Suppressor macrophage (primary cell): ENCODE measurements at places on chromosomes 2 and 18.
A peak's percentile ranks its signal among the peaks of the same experiment; 100 is the strongest.

DNA sequence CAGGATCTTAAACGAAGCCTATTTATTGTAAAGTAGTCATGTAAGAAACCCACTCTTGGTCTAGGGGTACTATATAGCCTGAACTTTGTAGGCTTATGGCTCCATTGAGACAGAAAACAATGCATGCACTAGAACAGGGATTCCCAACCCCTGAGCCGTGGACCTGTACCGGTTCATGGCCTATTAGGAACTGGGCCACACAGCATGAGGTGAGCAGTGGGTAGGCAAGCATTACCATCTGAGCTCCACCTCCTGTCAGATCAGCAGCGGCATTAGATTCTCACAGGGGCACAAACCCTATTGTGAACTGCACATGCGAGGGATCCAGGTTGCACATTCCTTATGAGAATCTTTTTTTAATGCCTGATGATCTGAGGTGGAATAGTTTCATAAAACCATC, 59.2 kb downstream of the ROCK1 start:
- no peak for DNase-seq

GRCh38 chr2:95292623-95293260, 4.4 kb upstream of the KCNIP3 start:
- DNase-seq, result no peak

DNA sequence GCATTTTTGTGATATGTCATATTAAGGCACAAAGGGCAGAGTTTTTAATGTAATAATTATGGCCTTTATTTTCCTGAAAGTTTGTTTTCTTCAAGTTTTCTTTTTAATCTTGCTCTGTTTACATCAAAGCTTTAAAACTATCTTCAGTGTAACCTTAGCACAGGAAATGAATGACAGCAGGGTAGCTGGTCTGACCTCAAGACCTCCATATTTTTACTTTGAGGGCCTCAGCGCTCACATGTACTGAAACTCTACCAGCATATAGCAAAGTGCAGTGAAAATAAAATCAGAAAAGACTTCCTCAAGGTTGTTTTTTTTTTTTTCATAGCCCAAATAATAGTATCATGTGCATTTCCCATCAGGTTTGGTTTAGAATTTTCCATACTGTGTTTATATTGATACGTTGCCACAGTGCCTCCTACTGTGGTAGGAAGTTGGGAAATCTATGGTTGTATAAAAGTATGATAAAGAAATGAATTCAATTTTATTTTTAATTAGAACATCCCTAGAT, 163.4 kb downstream of the UBE2E3 start:
- no peak for DNase-seq

DNA sequence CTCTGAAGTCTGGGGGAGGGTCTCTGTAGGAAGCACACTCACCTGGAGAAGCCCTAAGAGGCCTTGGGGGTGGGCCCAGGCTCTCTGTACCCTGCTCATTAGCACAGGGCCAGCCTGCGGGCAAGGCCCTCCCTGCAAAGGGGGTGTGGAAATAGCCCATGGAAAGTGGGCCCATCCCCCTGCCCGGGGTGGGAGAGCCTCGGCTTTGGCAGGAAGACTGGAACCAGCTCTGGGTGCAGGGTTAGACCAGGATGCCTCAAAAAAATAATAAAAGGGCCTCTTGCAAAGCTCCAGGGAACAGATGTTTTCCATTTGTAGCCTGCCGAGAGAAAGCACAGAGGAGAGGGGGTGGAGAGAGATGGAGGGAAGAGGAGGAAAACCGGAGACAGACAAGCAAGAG, 98.7 kb downstream of the STPG4 start:
- DNase-seq, result no peak

GRCh38 chr2:176162911-176163671, 6.0 kb downstream of the HOXD3 start:
- DNase-seq, result no peak

DNA sequence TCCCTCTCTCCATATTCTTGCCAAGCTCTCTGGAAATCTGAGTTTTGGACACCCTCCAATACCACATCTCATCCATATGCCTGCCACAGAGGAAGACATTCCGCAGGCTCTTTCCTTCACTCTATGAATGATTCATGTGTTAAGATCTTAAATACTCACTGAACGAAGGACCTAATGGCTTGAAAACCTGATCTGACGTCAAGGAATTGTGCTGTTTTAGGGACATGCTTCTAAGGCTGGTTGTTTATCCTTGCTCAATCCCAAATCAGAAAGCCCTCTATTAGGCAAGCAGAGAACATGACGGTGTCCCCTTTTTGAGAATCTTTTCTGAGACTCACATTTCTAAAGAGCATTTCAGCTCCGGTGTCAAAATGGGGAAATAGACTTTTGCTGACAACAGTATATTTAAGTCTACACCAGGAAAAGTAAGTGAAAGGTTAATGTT, 83.7 kb upstream of the GALNT5 start:
- DNase-seq, result peak; percentile 51

DNA sequence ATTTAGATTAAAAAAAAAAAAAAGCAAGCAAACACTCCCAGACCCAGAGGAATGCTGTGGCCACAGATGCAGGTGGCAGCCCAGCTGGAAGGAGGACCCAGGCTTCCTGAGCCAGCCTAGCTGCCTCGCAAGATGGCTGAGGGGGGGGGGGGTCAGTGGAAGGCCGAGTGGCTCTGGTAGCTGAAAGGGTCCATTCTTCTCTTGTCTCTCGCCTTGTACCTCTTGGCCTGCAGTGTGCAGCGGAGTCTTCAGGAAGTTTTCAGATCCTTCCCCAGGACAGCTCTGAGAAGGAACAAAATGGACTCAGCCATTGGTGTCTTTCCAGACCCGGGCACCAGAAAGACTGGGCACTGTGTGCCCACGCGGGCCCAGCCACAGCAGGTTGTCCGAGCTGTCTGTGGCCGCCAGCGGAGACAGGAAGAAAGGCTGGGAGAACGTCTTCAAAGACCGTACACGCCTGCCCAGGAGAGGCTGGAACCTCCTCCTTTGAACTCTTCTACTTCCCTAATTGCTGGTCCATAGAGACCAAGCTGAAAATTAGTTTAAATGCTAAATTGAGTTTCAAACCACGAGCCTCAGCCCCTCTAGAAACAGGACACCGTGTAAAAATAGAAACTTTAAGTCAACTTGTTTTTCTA, 21.3 kb downstream of the APCDD1 start:
- DNase-seq, result peak; percentile 52

- DNase-seq, result no peak
These were observed 208.6 kb downstream of the C1D start for GRCh38 chr2:67854103-67854743.

GRCh38 chr18:44922968-44923367, 242.3 kb downstream of the SETBP1 start:
- no peak for DNase-seq

DNA sequence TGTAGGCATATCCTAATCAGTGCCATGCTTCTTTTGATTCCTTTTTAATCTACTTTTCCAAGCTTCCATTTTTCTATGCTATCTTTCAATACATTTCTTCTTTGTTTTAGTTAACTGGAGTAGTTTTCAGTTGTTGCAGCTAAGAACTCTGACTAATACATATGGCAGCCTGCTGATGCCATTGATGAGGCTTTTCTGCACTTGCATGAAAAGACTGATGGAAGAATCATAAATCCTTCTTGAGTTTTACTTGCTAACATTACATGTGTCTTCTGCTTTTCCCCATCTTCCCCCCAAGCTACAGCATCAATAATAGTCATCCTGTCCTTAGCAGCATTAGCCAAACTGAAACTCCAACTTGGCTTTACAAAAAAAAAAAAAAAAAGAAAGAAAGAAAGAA, 203.3 kb downstream of the LRP1B start:
- no peak for DNase-seq

DNA sequence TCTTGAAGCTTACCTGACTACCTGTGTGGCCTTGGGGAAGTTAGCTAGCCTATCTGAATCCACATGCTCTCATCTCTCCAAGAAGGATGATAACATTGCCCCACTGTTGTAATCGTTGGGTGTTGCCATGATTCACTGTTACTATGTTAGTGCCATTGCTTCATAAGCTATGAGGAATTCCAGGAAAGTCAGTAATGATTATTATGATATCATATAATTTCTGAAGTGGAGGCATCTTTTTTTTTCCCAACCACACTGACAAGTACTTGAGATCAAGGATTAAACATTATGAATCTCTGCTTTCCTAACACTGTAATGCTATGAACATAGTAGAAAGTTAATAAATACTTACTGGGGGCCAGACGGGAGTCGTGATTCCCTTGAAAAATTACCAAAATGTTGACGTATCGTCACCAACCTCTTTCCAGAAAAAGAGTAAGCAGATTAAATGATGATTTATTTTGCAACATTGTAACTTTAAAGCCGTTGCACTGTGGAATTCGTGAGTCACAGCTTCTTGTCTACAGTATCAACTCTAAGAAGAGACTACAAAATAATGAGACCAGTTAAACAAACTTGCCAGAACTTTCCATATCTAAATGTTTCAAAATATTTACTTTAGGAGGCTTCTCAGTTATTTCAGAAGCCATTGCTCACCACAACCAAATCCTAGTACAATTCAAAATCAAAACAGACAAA, 459.9 kb downstream of the PIK3C3 start:
- DNase-seq, result no peak

GRCh38 chr2:232230560-232230959, 148.0 kb upstream of the ALPP start:
- DNase-seq, result peak; percentile 3

DNA sequence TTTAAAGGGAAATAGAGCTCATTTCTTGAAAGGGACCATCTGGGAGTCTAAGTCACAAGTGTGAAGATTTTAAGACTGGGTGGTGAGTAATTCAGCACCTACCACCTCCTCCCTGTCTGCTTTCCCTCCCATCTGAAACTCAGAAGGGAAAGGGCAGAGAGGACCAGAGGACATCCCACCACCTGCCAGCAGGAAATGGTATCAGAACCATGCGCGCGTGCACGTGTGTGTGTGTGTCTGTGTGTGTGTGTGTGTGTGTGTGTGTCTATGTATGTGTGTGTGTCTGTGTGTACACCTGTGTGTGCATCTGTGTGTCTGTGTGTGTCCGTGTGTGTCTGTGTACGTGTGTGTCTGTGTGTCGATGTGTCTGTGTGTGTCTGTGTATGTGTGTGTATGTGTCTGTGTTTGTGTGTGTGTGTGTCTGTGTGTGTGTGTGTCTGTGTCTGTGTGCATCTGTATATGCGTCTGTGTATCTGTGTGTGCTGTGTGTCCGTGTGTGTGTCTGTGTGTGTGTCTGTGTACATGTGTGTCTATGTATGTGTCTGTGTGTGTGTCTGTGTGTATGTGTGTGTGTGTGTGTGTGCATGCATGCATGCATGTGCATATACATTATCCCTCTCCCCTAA, 76.8 kb downstream of the ZFP36L2 start:
- DNase-seq, result no peak

- DNase-seq, result no peak
These were observed 869.4 kb upstream of the ID2 start for GRCh38 chr2:7812231-7812995.

GRCh38 chr18:3172097-3172496, 47.7 kb downstream of the MYOM1 start:
- peak; percentile 67 for DNase-seq

DNA sequence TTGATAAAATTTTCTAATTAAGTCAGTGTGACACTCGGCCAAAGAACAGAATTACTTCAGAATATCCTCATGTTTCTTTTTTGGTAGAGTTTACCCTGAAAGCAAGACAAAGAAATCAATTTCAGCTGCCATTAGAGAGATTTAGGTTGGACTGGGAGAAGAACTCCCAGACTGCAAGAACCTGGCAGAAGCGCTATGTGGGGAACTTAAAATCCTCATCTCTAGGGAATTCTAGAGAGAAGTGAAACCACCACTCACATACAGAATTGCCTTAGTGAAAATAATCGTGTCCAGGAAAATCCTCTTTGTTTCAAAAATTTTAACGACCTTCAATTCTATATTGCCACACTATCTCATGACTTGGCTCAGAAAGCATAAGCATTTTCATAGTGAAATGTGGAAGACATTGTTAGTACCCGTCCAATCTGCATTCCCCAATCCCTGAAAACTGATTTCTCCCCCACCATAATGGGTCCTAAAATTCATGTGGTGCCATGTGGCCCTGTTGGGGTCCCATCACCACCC, 297.3 kb upstream of the MEIS1 start:
- DNase-seq, result no peak

DNA sequence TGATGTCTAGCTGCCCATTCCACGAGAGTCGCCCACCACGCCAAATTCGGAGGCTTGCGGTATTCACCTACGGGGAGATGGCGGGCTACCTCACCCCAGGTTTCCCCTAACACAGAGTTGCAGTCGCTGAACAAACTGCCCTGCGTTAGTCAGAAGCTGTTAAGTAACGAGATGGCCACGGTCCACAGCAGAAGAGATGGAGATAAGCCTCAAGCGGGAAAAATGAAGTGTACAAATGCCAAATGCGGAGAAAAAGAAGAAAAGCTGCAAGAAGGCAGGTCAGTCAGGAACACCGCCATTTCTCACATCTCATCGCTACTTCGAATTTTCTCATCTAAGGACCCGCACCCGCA, 425 bp downstream of the ASB3 start:
- DNase-seq, result no peak

DNA sequence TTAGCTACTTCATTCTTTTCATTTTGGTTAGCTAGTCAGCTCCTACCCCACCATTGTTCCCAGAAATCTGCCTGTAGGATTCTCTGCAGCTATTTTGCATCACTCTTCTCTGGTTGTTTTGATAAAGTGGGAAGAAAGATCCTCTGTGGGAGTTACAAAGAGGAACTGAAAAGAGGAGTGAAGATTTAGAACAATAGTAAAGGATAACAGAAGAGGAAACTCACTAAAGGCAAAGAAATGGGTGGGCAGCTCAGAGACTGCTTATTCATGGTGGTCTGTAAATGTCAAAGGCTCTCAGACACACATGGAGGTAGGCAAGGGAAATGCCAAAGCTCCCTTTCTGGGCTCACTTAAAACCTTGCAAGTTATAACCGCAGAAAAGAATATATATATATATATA, 17.2 kb upstream of the CD207 start:
- peak; percentile 40 for DNase-seq

GRCh38 chr2:141942006-141942789, 188.6 kb downstream of the LRP1B start:
- DNase-seq, result no peak

GRCh38 chr2:145350011-145350410, 830.1 kb upstream of the ZEB2 start:
- DNase-seq, result peak; percentile 23
